ENCODE measurements at places on chromosomes 3 and 15. TPM values are rescaled to one million over a fixed set of nuclear protein-coding genes. Genes with fewer than 3 reads are reported as not detected.

The SLC9C1 gene
- 1.7 TPM for total RNA-seq

The HDAC11 gene
- total RNA-seq, result 40.7 TPM

The CD86 gene
- 3.7 TPM for total RNA-seq

The GRAMD2A gene
- total RNA-seq, result not detected

The COL6A6 gene
- total RNA-seq, result 1.7 TPM

The CACNA2D2 gene
- total RNA-seq, result 1.6 TPM

The HTR3E gene
- total RNA-seq, result not detected

The CLDN16 gene
- not detected for total RNA-seq

The GOLGA8G gene
- not detected for total RNA-seq

The ANKUB1 gene
- not detected for total RNA-seq

All from Right ventricle myocardium superior (tissue), 1 donor.